ENCODE measurements at places on chromosomes 2 and 18.

GRCh38 chr18:66873899-66874298 is 270.0 kb upstream of the CDH19 start:
- no peak for DNase-seq

DNA sequence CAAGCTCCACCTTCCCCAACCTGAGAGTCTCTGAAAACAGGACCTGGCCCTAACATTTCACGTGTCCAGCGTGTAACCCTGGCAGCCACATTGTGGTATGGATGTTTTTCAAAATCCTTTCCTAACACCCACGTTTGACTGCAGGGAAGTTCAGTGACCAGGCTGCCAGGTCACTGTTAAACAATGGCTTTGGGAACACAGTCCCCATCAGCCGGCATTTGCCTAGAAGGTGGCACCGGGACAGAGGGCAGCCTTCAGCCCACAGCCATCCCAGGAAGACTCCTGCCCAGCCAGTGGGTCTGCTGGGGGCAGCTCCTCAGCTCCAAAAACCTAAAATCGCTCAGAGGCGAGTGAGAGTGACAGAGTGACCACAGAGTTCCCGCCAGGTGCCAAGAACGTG is 140.2 kb downstream of the SH3BP4 start:
- no peak for DNase-seq

DNA sequence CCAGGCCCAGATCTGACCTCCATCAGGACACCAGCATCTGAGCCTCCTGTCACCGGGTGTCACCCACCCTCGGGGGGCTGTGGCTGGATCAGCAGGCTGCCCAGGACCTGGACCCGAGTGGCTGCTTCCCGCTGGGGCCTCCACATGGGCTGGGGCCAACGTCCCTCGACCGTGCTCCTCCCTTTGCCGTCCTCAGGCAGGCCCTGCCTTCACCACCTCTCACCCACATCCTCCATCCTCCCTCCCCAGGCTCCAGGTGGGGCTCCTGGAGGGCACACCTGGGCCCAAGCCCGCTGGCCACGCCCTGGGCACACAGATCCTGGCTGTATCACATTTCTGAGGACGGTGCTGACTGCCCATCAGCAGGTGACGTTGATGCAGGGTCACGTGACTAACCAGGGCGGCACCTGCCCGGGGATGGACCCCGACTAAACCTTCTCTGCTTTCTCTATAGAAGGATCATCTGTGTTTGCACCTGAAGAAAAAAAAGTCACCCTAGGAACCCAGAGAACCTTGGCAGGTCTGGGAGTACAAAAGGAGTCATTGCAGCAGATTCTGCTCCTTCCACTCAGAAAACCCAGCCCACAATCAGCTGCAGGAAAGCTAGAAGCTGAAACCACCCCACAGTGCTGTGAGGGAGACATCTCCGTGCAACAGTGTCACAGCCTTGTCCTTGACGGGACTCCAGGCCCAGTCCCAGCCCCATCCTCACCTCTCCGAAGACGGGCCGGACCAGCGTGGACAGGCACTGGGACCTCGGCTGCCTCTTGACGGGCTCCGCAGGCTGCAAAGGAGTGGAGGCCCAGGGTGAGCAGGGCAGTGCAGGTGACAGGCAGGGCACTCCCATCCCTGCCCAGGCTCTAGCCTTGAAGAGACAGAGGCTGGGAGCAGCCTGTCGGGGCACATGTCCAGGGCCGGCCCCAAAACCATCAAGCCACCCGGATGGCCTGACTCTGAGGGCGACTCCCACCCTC is 11.2 kb downstream of the STK25 start:
- DNase-seq = peak; percentile 7

- no peak for DNase-seq
Measured at GRCh38 chr18:45560870-45561269, 54.4 kb upstream of the SLC14A2 start.

GRCh38 chr2:10343658-10344057 is 41.0 kb downstream of the HPCAL1 start:
- no peak for DNase-seq

DNA sequence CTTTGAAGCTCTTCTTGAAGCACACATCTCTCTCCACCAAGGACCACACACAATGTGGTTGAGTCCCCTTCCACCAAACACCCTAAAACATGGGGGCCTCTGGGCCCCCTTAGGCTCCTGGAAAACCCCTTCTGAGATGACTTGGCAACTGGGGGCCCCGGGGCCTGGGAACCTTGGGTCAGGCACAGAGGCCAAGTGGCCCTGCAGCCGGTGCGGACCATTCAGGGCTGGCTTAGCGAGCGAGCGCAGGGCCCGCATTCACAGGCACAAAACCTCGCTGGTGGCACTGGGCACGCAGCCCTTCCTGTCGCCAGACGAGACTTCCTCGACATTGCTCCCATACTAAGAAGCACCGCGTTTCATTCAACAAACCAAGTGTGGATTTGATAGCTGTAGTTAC is 111.2 kb upstream of the ID2 start:
- DNase-seq = no peak

DNA sequence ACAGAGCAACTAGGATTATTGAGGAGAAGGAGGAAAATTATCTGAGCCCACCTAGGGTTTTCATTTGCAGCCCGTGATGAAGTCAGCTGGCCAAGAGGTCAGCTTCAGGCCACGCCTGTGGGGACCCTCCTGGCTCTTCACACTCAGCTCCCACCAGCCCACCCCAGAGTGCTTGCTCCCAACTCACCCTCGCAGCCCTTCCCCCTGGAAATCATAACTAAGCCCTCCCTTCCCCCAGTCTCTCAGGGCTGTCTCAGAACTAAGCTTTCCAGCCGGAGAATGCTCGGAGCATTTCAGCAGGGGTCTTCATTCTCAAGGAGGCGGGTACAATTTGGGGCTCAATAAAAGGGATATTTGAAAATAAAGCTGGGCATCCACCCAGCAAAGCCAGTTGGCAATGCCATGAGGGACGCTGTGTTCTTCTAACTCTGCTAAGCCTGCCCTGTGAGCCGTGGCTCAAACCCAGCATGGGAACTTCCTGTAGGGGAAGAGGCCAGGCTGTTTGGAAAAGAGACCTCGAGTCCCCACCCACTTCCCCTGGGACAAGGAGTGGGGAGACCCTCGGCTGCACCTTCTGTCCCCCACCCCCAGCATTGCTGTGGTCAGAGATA is 194.9 kb downstream of the CTIF start:
- DNase-seq = no peak

DNA sequence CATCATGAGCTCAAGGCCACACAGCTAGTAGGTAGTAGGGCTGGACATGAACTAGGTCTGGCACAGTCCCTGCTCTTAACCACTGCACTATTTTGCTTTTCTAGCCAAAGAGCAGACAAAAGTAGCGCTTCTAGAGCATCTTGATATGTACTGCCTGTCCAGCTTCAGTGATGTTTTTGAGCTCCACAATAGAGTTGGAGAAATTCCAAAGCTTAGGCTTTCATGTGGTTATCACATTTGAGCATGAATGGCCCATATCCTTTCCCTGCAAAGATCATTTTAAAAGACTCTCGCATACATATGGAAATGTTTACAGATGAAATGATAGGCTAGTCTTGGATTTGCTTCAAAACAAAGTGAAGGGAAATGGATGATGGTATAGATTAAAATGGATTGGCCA is 128.7 kb downstream of the MAP3K20 start:
- DNase-seq = no peak

DNA sequence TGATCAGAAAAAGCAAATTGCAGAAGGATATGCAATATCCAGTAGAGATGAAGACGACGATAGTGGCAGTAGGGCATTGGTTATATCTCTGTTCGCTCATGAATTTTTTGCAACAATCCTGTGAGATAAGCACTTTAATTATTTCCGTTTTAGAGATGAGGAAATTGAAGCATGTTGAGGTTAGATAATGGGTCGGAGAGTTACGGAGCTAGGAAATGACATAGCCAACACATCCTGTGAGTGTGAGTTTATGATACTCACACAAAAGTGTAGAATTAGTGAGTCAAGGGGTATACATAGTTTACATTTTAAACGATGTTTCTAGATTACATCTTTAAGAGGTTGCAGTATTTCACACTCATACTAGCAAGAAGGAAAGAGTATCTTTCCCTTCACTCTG is 123.1 kb upstream of the ARL4C start:
- no peak for DNase-seq

GRCh38 chr2:120403676-120404075 is 57.7 kb downstream of the INHBB start:
- DNase-seq = no peak

GRCh38 chr2:109345091-109345490 is 216.1 kb downstream of the SH3RF3 start:
- no peak for DNase-seq

All from NCI-H2029 treated with DMSO at 0.1 percent for 48 hours (cell line).